ENCODE measurements at places on chromosomes 3 and 15.

DNA sequence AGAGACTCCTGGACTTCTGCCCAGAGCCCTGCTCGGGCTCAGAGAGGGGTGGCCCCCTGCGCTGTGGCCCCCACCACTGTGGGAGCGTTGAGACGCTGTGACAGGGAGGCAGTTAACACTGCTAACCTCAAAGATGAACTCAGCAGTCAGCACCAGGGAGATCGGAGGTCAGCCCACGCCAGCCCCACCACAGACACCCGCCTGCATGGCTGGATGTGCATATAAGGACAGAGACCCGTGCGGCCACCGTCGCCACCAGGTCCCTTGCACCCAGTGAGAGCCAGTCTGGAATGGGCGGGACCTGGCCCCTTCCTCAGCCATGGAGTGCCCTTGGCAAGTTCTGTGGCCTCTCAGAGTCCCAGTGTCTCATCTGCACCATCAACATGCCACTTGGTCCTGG is 48.5 kb upstream of the FURIN start:
- no peak for DNase-seq

DNA sequence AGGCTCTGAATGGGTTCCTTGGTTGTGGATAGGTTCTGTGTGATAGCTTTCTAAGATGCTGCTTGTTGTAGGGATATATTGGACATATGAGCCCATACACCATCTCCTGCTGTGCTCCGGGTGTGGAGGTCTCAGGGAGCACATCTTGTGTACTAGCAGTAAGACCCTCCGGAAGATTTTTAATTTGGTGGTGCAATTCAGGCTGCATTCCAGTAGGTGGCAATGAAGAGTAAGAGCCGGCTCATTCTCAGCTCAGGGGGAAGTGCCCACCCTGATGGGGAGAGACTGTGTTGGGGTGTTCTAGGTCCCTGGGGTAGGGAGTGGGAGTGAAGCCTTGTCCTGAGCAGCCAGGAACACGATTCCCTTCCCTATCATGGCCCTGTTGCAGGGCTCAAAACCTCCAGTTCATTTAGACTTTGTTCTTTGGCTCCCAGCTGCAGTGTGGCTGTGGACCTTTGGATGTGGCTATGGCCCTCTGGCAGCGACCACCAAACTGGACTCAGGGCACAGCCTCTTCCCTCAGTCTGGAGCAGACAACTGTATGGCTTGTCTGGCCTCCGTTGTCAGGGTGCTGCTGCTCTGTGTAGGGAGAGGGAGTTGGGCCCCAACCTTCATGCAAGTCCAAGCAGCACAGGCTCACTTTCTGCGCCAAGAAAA is 104.7 kb downstream of the UNC13C start:
- no peak for DNase-seq

- DNase-seq, result no peak
Measured at GRCh38 chr3:103499967-103500366, 1065.2 kb downstream of the ZPLD1 start.

DNA sequence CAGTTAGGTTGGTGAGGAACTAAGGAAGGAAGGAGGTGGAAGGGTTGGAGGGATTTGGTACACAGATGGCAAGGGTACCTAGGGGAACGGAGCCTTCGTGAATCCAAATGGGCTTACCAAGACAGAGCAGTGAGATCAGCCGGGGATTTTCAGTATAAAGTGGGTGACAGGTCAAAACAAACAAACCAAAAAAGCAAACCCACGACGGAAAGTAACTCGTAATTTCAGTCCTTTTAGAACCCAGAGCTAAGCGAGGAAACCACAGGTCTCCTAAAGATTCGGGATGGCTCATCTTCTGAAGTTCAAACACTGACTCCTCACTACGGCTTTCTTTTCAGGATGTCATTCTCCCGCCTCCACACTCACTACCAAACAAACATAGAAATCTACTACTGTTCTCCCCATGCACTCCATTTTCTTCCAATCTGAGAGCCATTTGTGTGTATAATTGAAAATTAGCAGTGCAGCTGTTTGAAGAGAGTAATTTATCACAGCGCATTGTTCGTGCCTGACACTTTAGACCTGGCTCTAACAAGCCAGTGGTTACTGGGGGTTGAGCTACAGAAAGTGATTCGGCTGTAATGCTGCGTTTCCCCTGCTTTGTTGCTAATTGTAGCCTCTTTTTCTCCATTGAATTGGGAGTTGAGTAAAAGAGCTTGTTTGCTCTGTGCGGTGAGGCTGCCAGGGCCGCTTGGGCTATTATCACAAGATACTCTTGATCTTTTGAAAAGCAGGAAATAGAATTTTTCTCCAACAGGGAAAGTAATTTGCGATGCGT is 64.7 kb upstream of the CCDC39 start:
- peak; percentile 83 for DNase-seq

DNA sequence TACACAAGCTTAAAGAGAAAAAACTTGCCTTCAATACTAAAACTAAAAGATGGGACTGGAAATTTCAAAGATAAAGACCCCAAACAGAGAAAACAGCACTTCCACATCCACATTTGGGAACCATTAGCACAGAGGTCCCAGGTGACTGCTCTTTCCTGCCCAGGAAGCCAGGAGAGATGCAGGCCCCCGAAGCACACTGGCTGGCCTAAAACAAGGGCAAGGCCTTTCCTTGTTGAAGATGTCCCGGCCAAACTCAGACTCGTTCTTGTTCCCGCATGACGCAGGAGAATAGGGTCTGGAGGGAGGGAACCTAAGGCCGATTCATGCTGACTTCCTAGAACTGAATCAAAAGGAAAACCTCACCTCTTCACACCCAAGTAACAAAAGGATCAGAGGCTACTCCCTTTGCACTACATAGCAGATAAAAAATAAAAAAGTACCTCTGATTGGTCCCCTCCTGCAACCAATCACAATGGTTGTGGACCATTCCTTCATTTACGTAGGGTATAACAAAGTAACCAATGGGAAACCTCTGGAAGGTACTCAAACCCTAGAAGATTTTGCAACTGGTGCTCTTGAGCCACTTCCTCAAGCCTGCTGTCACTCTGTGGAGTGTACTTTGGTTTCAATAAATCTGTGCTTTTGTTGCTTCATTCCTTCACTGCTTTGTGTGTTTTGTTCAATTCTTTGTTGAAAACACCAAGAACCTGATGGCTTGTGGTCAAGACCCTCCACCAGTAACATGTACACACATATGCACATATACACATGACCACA is 48.7 kb downstream of the EFCAB12 start:
- DNase-seq, result no peak

GRCh38 chr3:143718463-143718862 is 129.8 kb downstream of the SLC9A9 start:
- peak; percentile 42 for DNase-seq

DNA sequence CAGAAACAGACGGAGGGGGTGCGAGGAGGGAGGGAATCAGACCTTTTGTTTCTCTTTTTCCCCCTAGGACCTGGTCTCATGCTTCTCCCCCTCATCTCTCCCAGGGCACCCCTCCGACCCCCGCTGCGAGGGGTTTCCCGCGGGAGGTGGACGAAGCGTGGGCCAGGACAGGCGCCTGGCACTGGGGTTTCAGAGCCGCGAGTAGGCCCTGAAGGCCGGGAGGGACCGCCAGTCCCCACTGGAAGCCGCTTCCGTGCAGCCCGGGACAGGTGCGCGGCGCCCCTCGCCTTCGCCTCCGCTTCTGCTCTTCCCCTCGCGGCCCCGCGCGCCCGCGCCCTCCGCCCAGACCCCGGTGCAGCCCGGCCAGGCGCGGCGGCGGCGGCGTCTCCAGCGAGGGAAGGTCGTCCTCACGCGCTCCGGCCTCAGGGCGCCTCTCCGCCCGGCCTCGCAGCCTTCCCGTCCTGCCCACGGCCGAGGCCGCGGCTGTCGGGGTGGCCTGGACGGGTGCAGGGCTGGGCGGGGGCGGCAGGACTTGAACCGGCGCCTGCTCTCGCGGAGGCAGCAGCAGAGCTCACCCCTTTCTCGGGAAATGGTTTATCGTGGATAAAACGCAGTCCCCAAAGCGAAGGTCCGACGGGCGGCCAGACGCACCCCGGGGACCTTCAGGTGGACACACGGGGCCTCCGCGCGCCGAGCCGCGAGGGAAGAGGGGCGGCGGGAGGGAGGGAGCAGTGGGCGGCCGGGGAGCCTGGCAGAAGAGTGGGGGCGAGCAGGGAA is 31.5 kb upstream of the ADAMTS17 start:
- no peak for DNase-seq

GRCh38 chr3:118505784-118506183 is 528.9 kb downstream of the IGSF11 start:
- DNase-seq, result no peak

- DNase-seq, result peak; percentile 39
Measured at GRCh38 chr3:140023616-140024530, 88.9 kb downstream of the CLSTN2 start.

DNA sequence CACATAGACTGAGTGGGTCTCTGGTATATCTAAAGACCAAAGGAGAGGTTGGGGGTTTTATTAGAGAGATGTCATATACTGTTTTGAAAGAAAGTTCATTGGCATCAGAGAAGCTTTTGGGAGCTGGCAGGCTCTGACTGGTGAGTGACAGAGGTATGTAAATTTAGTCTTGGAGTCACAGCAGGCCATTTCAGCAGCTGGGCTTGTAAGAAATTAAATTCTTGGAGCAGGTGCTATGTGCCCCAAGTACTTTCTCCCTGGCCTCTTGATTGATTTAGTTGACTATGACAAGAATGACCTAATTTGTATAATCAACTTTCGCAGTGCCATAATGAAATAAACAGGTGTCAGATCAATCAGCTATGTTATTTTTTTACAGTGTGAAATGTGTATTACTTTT is 47.8 kb upstream of the CDAN1 start:
- DNase-seq, result no peak

DNA sequence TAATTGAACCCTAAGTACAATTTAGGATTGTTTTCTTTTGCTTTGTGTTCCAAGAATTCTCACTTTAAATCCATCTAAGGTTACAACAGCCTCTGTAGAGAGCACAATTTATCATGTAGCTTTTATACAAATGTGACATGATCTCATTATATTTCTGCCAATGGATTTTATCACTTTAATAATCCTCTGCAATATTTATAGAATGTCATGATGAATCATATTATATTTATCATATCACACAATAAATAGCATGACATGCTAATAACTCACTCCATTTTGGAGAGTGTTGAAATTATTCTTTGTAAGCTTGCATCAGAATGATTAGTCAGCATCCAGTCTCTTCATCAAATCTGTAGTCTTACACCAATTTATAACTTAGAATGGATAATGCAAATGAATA is 280.6 kb upstream of the ZNF717 start:
- no peak for DNase-seq

DNA sequence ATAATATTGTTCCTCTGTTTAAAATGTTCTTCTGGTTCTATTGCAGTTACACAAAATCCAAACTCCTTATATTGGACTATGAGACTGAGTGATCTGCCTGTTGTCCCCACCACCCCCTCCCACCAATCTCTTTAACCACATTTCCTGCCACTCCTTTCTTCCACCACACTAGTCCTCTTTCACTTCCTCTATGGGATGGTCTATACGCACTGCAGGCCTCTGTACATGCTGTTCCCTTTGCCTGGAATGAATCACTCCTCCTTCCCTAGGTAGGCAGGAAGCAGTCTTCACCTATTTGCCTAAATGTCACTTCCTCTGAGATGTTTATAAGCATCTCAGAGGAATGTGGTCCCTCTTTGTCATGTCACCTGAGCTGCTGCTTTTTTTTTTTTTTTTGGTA is 4.0 kb downstream of the MAP2K1 start:
- DNase-seq, result no peak

- no peak for DNase-seq
Measured at GRCh38 chr3:177519588-177519987, 322.3 kb upstream of the TBL1XR1 start.

DNA sequence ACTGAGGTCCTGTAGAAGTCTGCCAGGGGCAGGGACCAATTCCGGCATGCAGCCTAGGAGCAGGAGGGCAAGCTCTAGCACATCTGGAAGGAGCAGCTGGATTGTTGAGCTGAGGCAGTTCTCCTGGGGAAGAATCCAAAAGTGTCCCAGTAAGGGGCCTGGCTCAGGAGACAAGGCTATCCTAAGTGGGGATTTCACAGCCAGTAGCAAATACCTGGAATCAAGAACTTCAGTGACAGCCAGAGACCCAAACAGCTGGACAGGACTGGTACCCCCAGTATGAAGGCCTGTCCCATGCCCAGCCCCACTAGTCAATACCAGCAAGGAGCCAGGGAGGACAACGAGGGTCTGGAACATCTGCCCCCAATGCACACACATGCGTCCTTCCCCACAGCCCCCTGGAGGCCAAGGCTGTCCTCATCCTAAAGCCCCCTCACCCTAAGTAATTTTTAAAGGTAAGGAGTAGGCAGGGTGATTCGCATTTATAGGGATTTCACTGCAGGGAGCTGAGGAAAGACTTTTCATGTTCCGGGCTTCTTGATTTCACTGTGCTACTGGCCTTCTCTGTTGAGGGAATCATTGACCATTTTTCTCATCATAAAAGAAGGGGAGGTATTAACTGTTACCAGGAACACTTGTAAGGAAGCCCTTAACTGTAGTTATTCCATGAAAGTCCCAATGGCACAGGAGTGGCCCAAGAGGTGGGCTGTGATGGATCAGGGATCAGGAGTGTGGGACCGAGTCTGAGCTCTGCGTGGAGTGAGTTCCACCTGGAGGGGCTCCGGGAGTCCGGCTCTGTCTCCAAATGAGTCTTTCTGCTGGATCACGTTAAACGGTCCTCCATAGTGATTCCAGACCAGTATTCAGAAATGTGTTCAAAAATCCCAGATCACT is 2.6 kb upstream of the CHSY1 start:
- no peak for DNase-seq

- no peak for DNase-seq
Measured at GRCh38 chr3:186354100-186354499, 7.9 kb downstream of the DGKG start.

- DNase-seq, result peak; percentile 68
Measured at GRCh38 chr3:135895106-135895733, 70.3 kb upstream of the PPP2R3A start.

DNA sequence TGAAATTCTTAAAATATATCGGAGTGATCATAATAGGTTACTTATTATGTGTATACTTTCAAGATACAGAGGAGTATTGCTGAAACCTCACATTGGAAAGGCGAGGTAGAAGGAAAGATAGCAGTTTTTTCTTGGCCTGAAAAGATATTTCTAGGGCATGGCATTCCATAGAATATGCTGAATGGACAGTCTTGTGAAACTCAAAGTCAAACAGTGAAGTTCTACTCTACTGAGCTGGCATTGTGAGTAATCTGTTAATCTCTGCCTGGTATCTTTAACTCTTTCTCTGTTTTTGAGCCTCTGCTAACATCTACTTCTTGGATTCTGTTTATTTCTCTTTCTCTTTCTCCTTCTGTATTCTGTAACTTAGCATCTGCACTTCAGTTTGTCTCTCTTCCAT is 176.3 kb upstream of the ZBTB20 start:
- no peak for DNase-seq

DNA sequence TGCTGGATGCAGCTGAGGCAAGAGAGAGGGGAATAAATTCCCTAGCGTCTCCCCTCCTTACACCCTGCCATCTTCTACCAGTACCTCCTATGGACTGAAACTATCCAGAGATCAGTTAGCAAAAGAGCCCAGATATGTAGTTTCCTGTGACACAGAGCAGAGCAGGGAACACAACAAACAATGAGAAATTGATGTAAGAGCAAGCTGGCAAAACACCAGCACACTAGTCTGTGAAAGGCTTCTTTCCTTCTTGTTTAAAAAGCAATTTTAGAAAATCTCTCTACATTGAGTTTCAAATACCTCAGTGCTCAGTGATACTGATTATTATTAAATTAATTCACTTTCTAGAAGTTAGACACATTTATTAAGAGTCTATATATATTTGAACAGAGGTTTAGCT is 215.6 kb upstream of the AZI2 start:
- DNase-seq, result no peak

GRCh38 chr3:11480663-11481298 is 162.9 kb downstream of the VGLL4 start:
- DNase-seq, result peak; percentile 39

All from NCI-H2029 (cell line).